ENCODE measurements at places on chromosomes 2 and 18.
A peak's percentile ranks its signal among the peaks of the same experiment; 100 is the strongest.

DNA sequence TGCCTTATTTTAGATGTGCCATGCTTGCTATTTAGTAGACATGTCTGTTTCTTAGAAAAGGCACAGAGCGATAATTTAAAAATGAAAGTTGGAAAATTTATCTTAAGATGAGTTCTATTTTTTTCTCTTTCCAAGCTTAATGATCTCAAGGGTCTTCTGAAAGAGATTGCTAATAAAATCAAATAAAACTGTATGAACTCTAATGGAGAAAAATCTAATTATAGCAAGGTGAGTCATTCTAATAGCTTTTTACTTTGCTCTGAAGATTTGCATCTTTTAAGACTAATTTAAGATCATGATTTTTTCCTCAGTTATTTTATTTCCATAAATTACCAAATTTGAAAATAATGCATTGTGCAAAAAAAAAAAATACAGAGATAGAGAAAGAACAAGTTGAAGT is 36.1 kb upstream of the SPP2 start:
- no peak for DNase-seq

DNA sequence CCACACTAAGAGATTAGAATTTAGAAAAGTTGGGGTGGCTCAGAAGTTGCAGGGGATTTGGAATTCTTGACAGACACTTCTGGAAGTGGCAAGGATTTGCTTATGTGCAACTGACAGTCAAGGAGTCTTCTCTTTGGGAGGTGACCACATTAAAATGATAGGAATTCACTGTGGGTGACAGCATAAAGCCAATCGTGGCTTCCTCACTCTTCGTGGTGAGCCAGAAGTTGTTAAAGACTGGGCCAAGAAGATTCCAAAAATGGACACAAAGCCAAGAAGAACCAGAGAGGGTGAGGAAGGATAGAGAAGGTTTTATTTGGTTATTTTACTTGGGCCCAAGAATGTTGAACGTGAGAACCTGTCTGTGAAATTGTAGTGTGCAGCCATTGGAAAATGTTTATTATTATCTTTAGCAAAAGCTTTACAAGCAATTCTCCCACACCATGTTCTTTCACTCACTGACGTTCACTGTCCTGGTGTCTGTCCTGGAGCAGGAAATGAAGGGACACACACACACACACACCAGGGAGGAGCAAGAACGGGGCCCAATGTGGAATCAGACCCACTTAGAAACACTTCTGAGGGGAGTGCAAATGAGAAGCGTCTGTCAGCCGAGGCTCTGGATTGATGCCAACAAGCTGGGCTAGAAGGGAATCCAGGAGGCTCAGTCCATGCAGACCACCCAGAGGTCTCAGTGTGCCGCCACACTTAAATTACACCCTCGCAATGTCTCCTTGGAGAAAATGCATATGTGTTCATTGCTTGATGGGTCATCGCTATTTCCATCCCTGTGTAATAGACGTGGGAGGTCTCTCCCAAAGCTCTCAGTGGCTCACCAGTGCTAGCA is 37.2 kb downstream of the STEAP3 start:
- no peak for DNase-seq

GRCh38 chr2:64094663-64095382 is 49.4 kb downstream of the PELI1 start:
- no peak for DNase-seq

- no peak for DNase-seq
Measured at GRCh38 chr2:217993138-217993537, 9.7 kb downstream of the TNS1 start.

- DNase-seq: no peak
Measured at GRCh38 chr2:112924821-112925220, 13.9 kb downstream of the IL37 start.

DNA sequence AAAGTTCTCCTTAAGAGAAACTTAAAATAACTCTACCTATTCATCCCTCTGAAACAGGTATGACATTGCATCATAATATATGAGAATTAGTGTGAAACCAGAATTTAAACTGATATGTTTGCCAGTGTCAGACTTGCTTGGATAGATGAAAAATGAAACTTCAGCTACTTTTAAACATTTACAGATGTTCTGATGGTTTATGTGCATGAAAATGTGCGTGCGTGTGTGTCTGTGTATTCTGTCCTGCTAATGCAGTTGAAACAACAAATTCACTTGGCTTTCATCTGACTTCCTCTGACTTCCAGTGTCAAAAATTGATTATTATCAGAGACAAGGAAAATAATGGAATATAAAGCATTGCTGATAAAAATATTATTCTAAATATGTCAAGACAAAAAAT is 719.4 kb downstream of the LRP1B start:
- no peak for DNase-seq

DNA sequence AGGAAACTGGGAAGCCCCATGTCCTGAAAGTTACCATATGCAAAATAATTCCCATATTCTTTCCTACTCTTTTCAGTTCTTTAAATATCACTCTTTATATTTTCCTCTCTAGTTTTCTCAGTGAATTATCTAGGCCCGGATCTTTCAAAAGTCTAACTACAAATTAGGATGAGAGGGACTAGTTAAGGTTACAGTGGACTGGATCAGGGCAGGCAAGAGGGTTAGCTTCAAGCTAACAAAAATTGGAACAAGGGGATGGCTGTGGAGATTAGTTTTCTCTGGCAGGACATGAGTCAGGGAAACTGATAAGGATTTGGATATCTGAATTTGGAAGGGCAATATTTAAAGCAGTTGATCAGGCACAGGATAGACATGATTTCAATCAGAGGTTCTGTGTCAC is 30.4 kb upstream of the BBS5 start:
- DNase-seq: no peak

DNA sequence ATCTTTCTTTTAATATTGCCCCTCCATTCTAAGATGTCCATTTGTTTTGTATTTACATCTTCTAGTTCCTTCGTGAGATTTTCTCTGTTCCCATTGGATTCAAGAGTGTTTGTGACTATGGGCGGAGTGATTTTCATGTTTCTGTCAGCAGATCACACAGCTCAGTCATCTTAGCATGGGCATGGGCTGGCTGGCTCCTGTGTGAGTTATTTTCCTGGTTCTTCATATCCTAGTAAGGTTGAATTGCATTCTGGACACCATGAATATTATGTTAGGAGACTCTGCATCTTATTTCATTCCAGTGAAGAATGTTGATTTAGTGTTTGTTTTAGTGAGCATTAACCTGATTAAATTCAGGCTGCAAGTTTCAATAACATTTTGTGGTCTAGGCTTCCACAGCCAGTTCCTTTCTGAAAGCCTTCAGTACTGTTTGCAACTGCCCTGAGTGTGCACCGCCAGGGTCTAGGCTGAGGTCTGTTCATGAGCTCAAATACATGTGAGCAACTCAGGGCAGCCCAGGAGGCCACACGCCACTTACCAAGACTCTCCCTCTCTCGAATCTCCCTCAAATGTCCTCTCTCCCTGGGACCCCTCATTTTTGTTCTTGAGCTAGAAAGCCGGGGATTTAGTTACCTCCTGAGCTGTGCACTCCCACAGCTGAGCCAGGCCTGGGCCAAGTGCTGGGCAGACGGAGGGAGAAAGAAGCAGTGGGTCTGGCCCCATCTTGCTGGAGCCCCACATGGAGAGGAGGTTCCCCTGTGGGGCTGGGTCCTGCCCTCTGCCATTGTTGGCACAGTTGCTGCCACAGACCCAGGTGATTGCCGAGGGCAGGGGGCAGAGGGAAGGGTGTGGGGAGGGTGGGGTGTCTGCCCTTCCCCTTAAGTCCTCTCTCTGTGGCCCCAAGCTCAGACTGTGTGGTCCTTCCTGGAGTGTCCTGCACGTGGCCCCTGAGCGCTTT is 145.9 kb downstream of the RTP5 start:
- DNase-seq: no peak

GRCh38 chr2:172629586-172629985 is 73.7 kb downstream of the PDK1 start:
- no peak for DNase-seq

DNA sequence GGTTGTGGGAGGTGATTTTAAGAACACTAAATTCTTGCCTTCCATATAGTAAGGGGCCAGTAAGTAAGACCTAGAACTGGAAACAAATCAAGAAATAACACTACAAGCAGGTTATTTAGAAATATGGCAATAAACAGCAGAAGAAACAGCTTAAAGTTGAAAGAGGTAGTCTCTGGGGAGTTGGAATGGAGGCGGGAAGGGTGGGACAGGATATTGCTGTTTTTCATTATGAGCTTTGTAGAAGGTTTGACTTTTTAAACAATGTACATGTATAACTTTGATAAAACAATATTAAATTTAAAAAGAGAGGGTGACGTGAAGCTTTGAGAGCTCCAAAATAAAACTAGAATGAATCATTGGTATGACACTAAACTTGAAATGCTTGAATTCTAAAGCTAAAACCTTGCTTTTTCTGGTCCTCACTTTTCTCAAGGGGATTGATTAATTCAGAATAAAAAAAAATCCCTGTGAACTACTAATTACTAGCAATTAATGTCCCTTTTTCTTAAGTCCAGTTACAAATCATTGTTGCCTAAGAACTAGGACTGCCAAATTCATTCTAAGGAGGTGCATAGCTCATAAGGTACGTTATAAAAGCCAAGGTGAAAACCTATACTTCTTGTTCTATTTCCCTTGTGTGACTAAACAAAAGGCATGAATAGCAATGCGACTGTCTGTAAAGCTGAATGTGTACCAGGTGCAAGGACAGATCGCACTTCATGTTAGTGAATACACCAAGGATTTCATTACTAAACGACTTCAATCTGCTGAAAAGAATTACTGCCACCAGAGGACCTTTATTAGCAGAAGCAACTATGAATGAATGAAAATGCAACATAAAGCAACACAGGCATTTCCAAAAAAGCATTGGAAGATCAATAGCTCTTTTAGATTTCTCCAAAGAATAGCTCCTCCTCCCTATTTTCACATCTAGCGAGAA is 177.5 kb downstream of the RBM43 start:
- no peak for DNase-seq

DNA sequence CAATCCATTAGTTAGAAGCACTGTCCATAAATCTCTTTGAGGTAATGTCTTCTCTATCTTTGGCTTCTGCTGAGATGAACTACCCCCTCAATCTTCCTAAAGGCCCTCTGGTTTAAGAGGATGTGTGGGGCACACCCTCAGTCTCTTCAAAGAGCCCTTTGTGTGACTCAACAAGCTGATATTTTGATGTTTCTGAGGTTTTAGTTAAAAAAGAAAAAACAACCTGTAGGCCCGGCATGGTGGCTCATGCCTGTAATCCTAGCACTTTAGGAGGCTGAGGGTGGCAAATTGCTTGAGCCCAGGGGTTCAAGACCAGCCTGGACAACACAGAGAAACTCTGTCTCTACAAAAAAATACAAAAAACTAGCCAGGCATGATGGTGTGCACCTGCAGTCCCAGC is 593.5 kb downstream of the TMEM182 start:
- DNase-seq: no peak

DNA sequence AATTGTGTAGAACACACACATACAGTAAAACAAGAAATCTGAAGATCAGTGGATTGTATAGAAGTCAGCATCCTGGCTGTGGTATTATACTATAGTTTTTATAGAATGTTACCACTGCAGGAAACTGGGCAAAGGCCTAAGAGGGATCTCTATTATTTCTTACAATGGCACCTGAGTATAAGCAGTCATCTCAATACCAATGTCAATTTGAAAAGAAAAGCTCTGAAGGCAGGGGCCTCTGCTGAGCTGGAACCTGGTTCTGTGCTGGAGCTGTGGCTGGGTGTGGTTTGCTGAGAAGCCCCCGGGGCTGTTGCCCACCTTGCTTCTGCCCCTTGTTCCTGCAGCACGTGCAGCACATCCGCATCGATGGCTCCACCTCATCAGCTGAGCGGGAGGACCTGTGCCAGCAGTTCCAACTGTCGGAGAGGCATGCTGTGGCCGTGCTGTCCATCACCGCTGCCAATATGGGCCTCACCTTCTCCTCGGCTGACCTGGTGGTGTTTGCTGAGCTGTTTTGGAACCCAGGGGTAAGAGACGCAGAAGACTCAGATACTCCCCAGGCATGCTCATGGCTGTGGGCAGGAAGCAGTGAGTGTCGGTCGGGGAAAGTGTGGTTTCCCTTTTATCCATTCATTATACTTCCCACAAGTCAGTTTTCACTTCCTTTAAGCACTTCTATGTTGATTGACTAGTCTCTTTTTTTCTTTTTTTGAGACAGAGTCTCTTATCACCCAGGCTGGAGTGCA is 23.5 kb upstream of the RPL37A start:
- no peak for DNase-seq

DNA sequence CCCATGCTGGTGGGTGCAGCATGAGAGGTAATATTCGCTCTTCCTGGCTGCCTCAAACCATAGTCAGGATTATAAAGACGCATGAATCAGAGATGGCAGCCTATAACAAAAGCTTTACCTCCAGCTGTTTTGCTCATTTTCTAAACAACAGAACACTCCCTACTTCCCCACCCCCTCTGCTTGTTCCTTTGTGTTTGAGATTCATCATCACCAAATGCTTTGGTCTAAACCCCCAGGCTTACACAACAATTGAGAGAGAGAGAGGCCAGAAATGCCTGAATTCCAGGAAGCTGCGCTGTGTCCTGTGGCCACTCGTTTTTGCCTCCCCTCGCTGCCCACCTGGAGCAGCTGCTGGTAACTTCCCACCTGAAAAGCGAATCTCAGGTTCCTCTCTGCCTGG is 78.8 kb upstream of the CAPN13 start:
- DNase-seq: no peak

DNA sequence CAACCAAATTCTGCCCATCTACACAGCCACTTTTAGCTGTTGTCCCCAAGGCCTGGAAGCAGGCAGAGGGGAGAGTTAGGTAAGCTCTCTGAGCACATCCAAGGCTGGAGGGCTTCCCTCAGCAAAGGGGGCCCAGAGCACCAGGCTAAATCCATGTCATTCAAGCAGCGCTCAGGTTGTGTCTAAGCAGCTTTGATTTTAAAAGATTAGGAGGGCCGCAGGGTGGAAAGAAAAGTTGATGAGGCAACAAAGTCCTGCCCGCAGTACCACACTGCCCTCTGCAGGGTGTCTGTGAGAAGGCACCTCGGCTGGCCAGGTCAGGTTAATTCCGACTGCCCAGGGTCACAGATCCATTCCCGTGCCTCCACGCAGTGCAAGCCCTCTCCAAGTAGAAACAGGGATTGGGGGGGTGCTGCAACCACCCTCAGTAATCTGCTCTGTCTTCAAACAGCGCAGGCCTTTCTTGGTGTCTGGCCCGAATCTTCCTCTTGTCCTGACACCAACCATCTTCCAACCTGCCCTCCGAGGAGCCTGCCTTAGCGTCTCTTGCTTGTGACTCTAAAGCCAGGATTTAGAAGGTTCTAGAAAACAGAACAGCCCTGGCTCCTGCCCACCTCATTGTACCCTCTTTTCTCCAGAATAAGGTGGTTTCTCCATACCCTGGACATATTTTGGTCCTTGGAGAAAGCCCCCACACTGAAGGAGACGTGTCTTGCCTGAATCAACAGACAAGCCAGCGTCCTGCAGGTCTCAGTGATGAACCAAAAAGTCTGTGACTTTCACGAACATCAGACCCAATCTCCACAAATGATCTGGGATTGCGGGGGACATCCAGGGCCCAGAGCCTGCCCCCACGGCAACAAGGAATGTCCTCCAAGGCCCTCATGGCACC is 289.2 kb downstream of the TNS1 start:
- DNase-seq: peak; percentile 59

DNA sequence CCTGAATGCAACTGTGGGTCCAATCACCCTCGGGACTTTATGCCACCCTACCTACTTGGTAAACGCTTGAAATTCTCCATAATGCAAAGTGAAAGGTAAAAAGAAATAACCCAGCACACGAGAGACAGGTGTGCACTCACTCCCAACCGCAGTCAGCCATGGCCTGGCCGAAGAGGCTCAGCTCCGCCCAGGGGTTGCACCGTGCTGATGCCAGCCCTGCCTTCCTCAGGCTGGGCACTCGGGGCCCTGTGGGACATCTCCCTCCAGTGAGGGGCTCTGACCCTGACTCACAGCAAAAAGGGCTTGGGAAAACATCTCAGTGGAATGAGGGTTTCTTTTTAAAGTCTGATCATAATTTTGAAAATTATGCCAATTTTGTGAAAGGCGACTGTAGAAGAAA is 13.3 kb downstream of the SLC66A2 start:
- no peak for DNase-seq
